ENCODE measurements at places on chromosomes 3 and 15. TPM values are rescaled to one million over a fixed set of nuclear protein-coding genes. Genes with fewer than 3 reads are reported as not detected.

DNA sequence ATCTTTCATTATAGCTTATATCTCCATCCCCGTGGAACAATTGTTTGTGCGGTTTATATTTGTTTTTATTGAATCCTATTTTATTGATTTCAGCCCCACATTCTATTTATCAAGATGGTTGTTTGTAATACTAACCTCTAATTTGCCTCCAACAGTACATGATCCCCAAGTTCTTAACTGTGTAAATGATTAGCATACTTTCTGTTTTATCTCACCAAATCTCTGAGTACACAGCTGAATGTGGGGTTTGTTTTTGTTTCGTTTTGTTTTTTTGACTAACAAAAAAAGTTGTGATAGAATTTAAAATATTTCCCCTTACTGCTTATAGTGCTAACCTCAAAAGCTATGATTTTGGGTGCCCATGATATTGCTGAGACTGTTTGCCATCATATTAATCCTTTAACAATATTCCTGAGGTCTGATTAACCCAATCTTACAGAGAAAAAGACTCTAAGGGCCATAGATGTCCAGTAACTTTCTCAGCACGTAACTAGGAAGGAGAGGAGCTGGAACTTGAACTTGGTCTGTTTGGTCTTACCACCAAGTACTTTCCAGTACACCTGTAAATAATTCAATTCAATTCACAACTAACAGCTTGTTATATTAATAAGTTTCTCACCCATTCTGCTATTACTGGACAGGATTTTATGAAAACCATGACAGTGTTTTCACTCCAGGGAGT lies 789.8 kb downstream of the TUSC7 start:
- no peaks in the 10 kb centered on the region for H3K27me3 ChIP-seq
- no peak overlapping the region for H3K4me3 ChIP-seq
- H3K4me1 ChIP-seq, result no peaks in the 10 kb centered on the region
- no peaks in the 10 kb centered on the region for H3K36me3 ChIP-seq

DNA sequence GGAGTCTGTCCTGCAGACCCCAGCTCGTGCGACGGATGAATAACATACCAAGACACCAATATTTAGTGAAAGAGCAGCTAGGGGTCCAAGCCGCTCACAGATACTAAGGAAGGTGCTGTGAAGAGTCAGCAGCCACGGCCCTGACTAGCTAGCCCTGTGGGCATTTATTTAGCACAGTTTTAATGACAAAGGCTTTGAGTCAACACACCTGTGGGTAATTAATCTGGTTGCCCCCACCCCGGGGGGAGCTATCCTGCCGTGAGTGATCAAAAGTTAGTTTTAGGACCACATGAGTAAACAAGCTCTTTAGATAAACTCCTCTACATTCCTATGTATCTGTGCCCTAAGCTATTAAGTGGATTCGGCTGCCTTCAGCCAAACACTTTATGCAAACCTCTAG lies 18.7 kb downstream of the CAPN3 start:
- DNase-seq, result no peak
- no peak overlapping the region for H3K4me3 ChIP-seq
- H3K36me3 ChIP-seq, result no peaks in the 10 kb centered on the region
- H3K4me1 ChIP-seq, result no peaks in the 10 kb centered on the region
- H3K27me3 ChIP-seq, result no peaks in the 10 kb centered on the region

PLCL2 gene
- total RNA-seq, result 59.0 TPM

DNA sequence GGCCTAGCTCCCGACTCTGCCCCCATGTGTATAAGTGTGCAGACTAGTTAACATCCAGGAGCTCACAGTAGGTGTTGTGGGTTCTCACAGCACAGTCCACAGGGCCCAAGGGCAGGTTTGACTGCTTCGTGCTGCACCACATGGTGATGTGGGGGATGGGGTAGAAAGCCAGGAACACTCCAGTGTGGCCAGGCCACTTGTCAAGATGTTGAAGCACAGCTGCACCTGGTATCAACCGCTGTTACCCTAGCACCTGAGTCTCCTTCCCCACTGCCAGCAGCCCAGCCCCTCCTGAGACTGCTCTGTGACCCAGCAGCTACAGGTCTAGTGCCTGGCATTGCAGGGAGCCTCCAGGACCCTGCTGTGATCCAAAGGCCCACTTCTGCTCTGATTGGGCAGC lies 53.4 kb downstream of the CHDH start:
- no peak overlapping the region for H3K27ac ChIP-seq
- DNase-seq, result no peak

- peaks cover 1% of the 10 kb centered on the region for H3K4me1 ChIP-seq
- H3K27me3 ChIP-seq, result peaks cover 10% of the 10 kb centered on the region
- no peaks in the 10 kb centered on the region for H3K36me3 ChIP-seq
These were observed 165.2 kb downstream of the KCNAB1 start for GRCh38 chr3:156285626-156286025.

GRCh38 chr3:174216019-174216418 lies 643.1 kb upstream of the NAALADL2 start:
- no peak overlapping the region for H3K27ac ChIP-seq
- no peaks in the 10 kb centered on the region for H3K36me3 ChIP-seq
- no peak for DNase-seq
- H3K4me1 ChIP-seq, result no peaks in the 10 kb centered on the region
- no peaks in the 10 kb centered on the region for H3K27me3 ChIP-seq

CCDC9B gene
- 149 TPM for total RNA-seq

GRCh38 chr3:139124197-139124596 lies 79.5 kb upstream of the PRR23C start:
- no peak overlapping the region for H3K27ac ChIP-seq
- peaks cover 4% of the 10 kb centered on the region for H3K4me1 ChIP-seq
- no peak for DNase-seq
- H3K36me3 ChIP-seq, result no peaks in the 10 kb centered on the region
- no peaks in the 10 kb centered on the region for H3K27me3 ChIP-seq

- H3K36me3 ChIP-seq, result peaks cover 18% of the 10 kb centered on the region
- no peak overlapping the region for H3K4me3 ChIP-seq
- H3K4me1 ChIP-seq, result peaks cover 26% of the 10 kb centered on the region
- no peaks in the 10 kb centered on the region for H3K27me3 ChIP-seq
- no peak for DNase-seq
These were observed 3.9 kb upstream of the TTLL3 start for GRCh38 chr3:9806137-9806536.

All from heart right ventricle (tissue), 16 donors.